ENCODE measurements at places on chromosomes 16 and 17.
A peak's percentile ranks its signal among the peaks of the same experiment; 100 is the strongest.

DNA sequence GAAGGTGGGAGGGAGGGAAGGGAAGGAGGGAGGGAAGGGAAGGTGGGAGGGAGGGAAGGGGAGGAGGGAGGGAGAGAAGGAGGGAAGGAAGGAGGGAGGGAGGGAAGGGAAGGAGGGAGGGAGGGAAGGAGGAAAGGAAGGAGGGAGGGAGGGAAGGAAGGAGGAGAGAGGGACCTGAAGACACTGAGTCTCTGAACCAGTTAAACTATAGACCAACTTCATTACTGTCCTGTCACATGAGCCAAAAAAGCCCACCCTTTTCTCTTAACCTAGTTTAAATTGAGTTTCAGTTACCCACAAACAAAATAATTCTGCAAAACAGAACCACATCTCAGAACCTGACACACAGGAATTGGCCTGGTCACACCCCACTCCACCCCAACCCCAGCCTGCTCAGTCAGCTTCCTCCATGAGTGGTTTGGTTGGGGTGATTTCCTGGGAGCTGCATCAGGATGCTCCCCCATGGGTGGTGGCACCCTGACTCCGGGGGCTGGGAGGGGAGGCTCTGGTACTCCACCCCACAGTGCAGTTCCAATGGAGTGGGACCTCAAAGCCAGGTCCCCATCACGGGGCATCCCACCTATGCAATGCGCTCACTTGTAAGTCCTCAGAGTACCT lies 4.7 kb upstream of the PRR29 start:
- DNase-seq = peak; percentile 48

DNA sequence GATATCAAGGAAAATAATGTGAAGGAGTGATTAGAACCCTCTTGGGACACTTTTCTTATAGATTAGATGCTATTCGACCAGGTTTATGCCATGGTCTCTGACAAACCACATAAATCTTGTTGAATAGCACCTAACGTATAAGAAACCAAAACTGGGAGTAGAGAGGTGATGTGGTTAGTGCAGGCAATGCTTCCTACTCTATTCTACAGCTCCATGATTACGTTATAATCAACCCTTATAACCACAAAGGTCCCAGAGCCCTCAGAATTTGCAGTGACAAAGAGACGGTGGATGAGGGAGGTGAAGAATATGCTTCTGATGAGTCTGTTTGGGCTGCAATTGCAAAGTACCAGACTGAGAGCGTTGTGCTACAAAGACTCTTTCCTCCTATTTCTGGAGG lies 78.4 kb downstream of the ARHGAP44 start:
- no peak for DNase-seq

DNA sequence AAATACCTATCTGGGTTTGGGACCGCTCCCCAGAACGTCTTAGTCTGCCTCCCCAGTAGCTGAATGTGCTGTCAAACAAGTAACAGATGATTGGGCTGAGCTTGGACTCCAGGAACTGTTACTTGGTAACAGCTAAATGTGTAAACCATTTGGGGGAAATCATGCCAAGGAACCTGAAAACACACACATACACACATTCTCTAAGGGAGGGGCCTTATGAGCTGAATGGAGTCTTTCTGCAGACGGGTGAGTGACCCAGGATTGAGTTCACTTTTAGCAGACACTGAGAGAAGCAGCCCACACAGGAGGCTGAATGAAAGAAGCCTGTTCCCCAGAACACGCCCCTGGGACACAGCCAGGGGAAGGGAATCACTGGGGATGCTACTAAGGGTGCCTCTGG lies 1.6 kb downstream of the ACLY start:
- no peak for DNase-seq

DNA sequence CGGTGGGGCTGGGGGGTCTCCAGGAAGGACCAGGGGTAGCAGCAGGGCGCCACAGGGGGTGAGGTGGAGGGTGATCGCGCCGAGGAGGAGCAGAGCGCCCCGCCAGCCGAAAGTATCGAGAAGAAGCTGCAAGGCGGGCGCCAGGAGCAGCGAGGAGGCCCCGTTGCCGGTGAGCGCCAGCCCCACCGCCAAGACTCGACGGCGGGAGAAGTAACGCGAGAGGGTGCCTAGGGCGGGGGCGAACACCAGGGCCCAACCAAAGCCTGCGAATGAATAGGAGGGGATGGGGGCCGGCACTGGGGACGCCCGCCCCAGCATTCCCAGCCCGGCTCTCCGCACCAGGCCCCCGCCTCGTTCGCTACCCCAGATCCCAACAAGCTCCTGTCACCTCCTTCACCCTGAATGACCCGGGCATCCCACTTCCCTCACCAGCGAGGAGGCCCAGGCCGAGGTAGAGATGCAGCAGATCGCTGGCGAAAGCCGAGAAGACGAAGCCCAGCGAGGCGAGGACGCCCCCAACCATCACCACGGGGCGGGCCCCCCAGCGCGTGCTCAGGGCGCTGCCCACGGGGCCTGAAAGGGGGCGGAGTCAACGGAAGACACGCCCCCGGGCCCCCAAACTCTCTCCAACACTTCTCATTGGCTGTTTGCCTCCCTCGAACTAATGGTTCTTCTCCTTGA lies 1.3 kb downstream of the SLC16A11 start:
- no peak for DNase-seq

DNA sequence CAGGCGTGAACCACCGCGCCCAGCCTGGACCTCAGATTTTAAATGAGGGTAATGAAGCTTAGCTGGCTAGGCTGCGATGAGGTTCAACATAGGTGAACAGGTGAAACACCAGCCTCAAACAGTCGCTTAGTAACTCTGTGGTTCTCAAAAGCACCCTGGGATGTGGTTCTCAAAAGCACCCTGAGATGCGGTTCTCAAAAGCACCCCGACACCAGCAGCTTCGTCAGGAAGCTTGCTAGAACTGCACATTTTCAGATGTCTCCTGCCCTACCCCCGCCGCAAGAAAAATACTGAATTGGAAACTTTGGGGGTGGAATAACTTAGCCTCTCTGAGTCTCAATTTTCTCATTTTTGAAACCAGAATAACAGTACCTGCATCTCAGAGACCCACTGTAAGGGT lies 86.7 kb upstream of the XYLT1 start:
- no peak for DNase-seq

DNA sequence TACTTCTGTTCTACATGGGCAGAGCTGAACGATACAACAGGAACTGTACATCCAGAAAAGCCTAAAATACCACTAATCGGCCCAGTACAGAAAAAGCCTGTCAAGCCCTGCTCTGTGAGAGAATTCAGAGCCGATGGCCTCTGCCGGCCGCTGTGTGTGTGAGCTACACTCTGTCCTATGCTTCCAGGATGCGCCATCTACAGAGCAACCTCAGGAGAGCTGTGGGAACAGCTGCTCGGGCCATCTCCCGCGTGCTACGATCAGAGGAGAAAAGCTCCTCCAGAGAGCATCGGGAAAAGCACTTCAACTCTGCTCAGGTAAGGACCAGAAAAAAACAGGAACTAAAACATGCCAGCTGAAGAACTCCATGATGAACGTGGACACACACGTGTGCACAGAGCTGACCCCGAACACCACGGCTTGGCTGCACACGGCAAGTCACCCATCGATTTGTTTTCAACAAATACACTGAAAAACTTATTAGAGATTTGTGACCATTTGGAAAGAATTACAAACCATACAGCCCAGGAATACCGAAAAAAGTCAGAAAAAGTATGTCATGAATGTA lies 115.9 kb downstream of the ANKRD11 start:
- no peak for DNase-seq

DNA sequence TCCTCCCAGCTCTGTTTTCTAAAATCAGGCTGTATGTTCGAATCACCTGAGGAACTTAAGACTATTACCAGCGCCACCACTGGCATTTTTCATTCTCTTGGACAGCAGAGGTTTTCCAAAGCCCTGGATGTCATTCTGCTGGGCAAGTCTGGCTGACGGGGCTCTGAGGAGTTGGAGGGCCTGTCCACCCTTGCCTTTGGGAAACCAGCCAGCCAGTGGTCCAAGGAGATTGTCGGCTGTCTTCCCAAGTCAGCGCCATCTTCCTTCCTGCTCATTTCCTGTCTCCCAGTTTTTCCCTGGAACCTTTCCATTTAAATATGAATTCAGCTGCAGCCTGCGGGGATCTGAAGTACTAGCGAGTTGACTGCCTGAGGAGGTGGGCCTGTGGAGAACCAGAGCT lies 258.3 kb downstream of the PRKCA start:
- DNase-seq = no peak
